ENCODE measurements at places on chromosomes 7 and 10.

- DNase-seq = no peak
These were observed 30.0 kb upstream of the TNRC18 start for GRCh38 chr7:5453566-5454075.

DNA sequence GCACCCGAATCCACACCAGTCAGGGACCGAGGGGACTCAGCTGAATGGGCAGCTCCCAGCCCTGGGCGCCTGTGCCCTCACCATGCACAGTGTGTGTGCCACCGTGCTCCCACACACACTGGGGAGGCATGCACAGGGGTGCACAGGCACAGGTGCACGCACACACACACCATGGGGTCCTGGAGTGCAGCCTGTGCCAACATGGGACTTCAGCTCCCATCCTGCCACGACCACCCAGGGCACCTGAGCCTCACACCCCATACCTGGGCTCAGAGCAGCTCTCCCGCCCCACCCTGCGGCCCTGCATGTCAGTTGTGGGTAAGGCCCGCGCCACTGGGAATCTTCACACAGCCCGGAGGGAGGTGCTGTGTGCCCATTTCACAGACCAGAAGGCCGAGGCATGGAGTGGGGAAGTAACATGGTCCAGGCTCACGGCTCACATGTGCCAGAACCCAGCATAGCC lies 8.0 kb downstream of the ELFN1 start:
- DNase-seq = peak; percentile 41

- no peak for DNase-seq
These were observed 10.8 kb downstream of the BLVRA start for GRCh38 chr7:43769281-43769680.

DNA sequence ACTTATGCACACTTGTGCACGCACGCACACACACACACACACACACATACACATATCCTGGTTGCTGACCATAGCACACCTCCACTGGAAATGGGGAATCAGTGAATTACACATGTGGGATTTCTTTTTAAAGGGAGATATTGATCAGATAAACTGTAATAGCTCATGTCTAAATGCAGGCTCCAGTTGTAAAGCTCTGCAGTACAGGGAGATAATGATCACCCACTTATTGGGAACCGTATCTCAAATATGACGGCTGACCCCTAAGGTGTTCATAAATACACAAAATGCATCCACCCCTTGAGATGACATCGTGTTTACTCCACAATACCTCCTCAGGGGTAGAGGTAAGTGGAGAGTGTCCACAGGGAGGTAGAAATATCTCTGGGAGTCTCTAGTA lies 79.2 kb downstream of the PLXNA4 start:
- no peak for DNase-seq

GRCh38 chr7:104005197-104005596 lies 15.7 kb upstream of the RELN start:
- DNase-seq = no peak

DNA sequence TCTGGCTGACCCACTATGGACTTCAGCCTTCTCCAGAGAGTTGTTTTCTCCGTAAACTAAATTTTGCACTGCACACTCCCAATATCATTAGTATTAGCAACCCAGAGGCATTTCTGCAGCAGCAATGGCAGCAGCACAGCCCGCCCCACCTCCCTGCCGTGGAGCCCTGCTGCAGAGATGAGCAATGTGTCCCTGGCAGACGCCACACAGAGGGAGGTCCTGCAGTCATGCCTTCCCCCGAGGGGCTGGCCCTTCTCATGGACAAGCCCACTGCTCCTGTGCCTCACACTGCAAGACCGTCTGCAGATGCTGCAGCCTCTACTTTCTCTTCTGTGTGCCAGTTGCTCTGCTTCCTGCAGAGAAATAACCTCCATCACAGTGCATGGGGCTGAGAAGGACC lies 393.4 kb upstream of the MKI67 start:
- DNase-seq = no peak

GRCh38 chr7:494906-495305 lies 24.7 kb downstream of the PDGFA start:
- no peak for DNase-seq

GRCh38 chr10:46314071-46314470 lies 27.3 kb downstream of the ANTXRL start:
- DNase-seq = peak; percentile 15

- DNase-seq = no peak
These were observed 61.7 kb upstream of the OIT3 start for GRCh38 chr10:72831696-72832409.

DNA sequence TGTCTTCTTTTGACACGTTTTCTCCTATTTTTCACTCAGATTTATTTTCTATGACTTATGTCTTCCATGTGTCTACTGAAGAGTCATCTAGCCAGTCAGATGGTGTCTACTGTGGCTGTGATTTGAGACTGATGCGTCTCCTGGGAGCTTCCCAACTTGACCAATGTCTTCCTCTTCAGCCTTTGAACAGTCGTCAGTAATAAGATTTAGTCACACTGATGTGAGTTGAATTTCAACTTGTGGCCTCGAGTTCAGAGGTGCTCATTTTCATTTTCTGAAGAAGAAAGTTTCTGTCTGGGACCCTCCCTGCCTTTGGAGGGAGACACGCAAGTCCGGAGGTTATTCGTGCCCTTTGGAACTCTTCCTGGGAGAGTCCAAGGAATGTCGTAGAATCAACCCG lies 221.9 kb upstream of the INHBA start:
- DNase-seq = no peak

DNA sequence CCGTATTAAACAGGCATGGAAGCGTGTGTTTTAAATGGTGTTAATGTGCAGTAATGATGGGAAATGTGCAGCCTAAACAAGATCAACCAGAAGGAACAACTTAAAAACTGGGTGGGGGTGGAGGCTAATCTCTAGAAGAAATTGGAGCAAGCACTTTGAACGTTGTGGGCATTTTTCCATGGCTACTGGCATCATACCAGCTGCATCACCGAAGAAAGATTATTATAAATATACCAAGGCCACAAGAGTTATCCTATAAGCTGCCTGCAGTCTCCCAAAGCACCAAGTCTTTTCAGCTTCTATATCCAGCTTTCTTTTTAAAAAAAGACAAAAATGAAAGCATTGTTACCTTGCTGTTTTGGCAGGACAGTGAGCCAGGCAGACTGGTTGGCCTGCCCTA lies 79.9 kb downstream of the FGFR2 start:
- no peak for DNase-seq

DNA sequence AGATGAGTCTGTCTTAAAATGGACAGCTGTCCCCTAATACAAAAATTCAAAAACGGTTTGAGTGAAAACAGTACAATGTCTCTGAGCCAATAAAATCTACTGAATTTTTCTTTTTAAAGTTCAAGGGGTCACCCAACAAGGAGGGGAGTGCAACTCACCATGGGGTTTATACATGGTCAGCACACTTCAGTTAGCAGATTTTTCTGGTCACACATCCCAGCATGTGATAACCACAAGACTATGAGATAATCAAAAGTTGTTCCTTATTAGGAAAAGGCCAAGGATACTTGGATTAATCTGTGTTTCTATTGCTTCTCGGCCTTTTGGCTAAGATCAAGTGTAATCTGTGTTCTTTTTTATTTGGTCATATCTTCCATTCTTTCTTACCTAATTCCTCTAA lies 31.6 kb downstream of the ABCB5 start:
- no peak for DNase-seq

DNA sequence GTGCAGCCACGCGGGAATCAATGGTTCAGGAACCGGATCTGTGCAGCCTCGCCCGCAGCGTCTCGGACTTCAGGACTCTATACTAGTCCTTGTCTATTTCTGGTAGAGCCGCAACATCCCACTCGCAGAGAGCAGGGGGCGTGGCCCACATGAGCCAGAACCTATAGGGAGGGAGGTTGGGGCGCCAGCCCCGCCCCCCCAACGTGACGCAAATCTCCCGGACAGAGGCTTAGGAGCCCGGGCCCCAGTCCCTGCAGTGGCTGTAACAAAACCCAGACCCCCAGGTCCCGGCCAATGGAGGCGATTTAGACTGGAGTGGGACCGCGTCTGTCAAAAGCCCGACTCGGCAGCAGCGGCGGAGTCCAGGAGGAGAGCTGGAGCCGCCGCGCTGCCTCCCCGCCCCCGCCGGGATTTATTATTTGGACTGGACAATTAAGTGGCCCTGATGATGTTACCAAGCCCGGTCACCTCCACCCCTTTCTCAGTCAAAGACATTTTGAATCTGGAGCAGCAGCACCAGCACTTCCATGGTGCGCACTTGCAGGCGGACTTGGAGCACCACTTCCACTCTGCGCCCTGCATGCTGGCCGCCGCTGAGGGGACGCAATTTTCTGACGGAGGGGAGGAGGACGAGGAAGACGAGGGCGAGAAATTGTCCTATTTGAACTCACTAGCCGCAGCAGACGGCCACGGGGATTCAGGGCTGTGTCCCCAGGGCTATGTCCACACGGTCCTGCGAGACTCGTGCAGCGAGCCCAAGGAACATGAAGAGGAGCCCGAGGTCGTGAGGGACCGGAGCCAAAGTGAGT lies at the start of gene NKX2-3:
NKX2-3 (plus strand) TSS at position 256 of the 809 bp plus-strand sequence; CDS start at position 446, 190 bp downstream.
- DNase-seq = no peak

GRCh38 chr10:29317423-29318021 lies 28.7 kb downstream of the LYZL1 start:
- no peak for DNase-seq

DNA sequence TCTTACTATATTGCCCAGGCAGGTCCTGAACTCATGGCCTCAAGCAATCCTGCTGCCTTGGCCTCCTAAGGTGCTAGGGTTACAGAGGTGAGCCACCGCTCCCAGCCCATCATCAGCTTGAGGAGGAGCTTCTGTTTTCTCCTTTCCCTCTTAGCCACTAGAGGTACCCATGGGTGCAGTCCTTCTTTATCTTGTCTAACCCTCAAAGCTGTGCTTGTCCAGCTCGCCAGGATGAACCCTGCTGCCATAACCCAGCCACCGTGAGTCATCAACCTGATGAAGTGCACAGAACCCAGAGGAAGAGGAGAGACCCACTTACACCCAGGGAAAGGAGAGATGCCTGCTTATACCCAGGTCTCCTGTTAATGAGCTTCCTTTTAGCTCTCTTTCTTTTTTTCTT lies 133.4 kb downstream of the CUL2 start:
- no peak for DNase-seq

- DNase-seq = no peak
These were observed 51.5 kb downstream of the SFMBT2 start for GRCh38 chr10:7359356-7359755.

DNA sequence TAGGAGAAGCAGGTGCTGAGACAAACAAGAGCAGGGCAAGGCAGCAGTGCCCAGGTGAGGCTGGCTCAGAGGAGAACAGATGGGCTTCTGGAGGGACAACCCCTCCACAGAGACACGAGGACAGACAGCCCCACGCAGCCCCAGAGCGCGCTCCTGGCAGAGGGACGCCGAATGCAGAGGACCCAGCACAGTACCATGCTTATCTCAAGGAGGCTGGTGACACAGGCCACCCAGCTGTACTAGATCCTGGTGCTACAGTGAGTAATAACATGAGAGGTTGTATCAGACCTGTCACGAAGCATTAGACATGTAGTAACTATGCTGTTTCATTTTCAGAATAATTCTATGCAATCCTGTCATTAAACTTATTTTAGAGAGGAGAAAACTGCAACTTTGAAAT lies 60.4 kb upstream of the NCAPG2 start:
- no peak for DNase-seq

- DNase-seq = no peak
These were observed 258.0 kb downstream of the TRIL start for GRCh38 chr7:28700096-28700495.

DNA sequence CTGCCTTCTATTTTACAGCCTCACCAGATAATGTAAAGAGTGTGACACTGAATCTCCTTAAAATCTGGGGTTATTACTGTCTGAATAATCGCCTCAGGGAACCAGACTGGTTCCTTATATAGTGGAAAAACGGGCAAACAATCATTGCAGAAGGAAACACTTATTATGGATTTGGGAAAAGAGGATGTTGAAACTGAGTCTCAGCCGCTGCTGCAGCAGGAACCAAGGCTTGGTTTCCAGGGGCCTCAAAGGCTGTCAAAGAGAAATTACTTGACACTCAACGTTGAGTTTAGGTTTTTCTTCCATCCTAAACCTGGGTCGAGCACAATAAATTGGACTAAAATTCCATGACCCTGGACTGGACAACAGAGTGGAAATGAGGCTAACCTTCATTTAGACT lies 103.8 kb upstream of the AHR start:
- DNase-seq = no peak

GRCh38 chr10:100730725-100731406 lies 14.5 kb upstream of the PAX2 start:
- DNase-seq = peak; percentile 55

GRCh38 chr7:140358412-140359051 lies 39.8 kb downstream of the SLC37A3 start:
- peak; percentile 56 for DNase-seq

DNA sequence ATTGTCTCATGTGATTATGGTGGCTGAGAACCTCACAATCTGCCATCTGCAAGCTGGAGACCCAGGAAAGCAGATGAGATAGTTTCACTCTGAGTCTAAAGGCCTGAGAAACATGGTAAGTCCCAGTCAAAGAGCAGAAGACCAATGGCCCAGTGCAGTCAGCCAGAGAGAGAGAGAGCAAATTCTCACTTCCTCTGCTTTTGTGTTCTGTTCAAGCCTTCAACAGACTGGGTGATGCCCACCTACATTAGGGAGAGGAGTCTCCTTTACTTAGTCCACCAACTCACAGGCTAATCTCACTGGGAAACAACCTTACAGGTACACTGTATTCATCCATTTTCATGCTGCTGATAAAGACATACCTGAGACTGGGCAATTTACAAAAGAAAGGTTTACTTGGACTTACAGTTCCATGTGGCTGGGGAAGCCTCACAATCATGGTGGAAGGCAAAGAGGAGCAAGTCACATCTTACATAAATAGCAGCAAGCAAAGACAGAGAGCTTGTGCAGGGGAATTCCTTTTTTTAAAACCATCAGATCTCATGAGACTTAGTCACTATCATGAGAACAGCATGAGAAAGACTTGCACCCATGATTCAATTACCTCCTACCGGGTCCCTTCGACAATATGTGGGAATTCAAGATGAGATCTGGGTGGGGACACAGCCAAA lies 4.7 kb upstream of the FRMPD2 start:
- DNase-seq = no peak

- DNase-seq = no peak
These were observed 13.6 kb upstream of the SLF2 start for GRCh38 chr10:100899171-100899570.

DNA sequence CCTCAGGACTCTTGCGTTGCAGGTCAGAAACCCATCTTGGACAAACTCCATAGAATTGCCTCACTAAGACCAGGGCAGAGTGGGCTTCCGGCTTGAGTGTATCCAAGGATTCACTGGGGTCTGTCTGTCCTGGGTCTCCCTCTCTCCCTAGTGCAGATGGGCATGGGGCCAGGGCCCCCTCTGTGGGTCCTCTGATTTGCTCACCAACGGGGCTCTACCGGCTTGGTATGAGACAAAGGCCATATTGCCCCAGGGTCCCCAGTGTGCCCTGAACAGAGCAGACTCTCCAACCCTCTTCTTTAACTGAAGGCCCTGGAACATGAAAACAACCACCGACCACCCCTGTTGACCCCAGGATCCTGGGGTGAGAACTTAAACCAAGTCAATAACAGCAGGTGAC lies 68.2 kb upstream of the CHST15 start:
- no peak for DNase-seq

- DNase-seq = no peak
These were observed 49.5 kb upstream of the ADGRA1 start for GRCh38 chr10:133038036-133038823.

GRCh38 chr7:37054624-37055241 lies 330.4 kb upstream of the AOAH start:
- no peak for DNase-seq

GRCh38 chr7:43491984-43492383 lies 90.9 kb upstream of the STK17A start:
- no peak for DNase-seq
